ENCODE measurements at places on chromosomes 12 and 14. TPM values are rescaled to one million over a fixed set of nuclear protein-coding genes. Genes with fewer than 3 reads are reported as not detected.

Gene NPAS3
- 6.9 TPM for total RNA-seq

- H3K27ac ChIP-seq, result peak overlapping the region; percentile 20
- H3K36me3 ChIP-seq, result no peaks in the 10 kb centered on the region
- DNase-seq, result no peak
- H3K4me3 ChIP-seq, result no peak overlapping the region
Observed at GRCh38 chr12:80165746-80166145, 66.4 kb downstream of the OTOGL start.

GRCh38 chr12:40947797-40948196 is 240.3 kb upstream of the PDZRN4 start:
- no peak overlapping the region for H3K4me3 ChIP-seq
- H3K27me3 ChIP-seq, result no peaks in the 10 kb centered on the region
- DNase-seq, result no peak

- H3K27ac ChIP-seq, result peak overlapping the region; percentile 98
- no peaks in the 10 kb centered on the region for H3K27me3 ChIP-seq
- peak overlapping the region; percentile 96 for H3K4me3 ChIP-seq
- H3K36me3 ChIP-seq, result no peaks in the 10 kb centered on the region
- peak; percentile 83 for DNase-seq
- H3K4me1 ChIP-seq, result peaks cover 46% of the 10 kb centered on the region
Observed at GRCh38 chr12:14774074-14774905, 29.0 kb downstream of the WBP11 start.

DNA sequence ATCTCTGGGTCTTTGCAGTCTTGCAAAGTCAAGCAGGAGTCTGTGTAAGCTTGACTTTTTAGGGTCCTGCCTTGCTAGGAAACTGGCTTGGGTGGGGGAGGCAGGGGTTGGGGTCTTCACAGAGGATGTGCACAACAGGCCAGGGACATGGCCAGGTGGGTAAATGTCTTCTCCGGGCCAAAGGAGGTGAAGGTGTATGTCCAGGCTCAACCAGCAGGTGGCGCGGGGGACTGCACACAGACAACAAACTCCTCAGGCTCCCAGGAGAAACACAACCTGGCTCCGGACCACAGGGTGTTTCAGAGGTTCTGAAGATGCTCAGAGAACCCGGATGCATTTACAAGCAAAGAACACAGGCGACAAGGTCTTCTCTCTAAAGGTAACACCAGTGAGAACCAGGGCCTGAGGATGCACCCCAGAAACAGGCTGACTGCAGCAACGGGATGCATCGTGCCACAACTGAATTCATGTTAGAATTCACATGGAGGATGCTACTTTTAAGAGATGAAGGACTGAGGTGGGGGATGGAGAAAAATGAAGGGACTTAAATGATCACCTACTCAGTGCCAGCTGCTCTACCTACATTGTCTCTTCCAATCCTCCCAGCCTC is 56.0 kb downstream of the PLEKHG3 start:
- DNase-seq, result peak; percentile 67
- H3K27me3 ChIP-seq, result no peaks in the 10 kb centered on the region
- H3K36me3 ChIP-seq, result no peaks in the 10 kb centered on the region
- H3K4me1 ChIP-seq, result peaks cover 93% of the 10 kb centered on the region
- no peak overlapping the region for H3K4me3 ChIP-seq

DNA sequence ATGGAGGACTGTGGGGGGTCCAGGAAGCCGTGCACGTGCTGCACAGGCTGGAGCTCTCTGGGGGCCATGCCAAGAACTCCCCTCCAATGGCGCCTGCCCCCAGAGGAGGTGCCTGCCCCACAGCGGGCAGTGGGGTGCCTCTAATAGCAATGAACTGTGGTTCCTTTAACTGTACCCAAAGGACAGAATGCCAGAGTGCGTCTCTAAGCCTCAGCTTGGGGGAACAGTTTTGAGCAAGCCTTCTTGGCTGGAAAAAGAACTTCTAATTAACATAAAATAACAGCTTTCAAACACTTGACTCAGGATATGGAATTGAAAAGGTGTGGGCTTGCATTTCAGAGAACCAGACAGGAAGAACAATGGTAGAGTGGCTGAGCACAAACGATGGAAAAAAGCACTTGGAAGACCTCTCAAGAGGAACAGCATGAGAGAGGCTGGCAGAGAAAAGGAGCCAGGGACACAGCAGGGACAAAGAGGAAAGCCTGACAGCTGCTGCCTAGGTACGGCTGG is 195.6 kb downstream of the TTC7B start:
- no peaks in the 10 kb centered on the region for H3K27me3 ChIP-seq
- no peak overlapping the region for H3K4me3 ChIP-seq
- peaks cover 35% of the 10 kb centered on the region for H3K4me1 ChIP-seq

DNA sequence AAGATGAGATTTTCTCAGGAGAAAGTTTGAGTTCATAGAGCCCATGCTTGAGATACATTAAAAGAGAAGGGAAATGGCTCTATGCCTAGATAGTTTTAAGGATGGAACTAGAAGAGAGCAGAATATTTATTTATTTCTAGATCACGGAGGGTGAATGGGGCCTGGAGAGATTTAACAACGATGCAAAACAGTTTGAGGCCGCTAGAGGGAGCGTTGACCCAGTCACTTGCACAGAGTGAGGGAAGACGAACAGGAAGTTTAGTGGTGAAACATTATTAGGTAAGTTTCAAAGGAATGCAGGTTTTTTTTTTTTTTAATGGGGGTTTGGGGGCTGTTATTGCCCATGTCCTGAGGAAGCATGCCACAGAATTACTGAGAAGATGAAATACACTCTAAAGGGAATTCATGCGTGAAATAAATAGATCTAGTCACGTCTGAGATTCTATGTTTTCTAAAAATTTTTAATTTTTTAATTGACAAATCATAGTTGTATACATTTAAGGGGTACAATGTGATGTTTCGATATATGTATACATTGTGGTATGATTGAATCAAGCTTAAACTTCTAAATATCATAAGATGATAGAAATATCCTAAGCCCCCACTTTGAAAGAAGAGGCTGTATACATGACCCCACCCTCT is 14.8 kb upstream of the PPP1R1A start:
- no peak overlapping the region for H3K4me3 ChIP-seq
- H3K4me1 ChIP-seq, result no peaks in the 10 kb centered on the region
- H3K27me3 ChIP-seq, result peaks cover 28% of the 10 kb centered on the region
- no peaks in the 10 kb centered on the region for H3K36me3 ChIP-seq
- no peak for DNase-seq

GRCh38 chr14:74898694-74899093 is 17.0 kb downstream of the DLST start:
- no peak overlapping the region for H3K27ac ChIP-seq

DNA sequence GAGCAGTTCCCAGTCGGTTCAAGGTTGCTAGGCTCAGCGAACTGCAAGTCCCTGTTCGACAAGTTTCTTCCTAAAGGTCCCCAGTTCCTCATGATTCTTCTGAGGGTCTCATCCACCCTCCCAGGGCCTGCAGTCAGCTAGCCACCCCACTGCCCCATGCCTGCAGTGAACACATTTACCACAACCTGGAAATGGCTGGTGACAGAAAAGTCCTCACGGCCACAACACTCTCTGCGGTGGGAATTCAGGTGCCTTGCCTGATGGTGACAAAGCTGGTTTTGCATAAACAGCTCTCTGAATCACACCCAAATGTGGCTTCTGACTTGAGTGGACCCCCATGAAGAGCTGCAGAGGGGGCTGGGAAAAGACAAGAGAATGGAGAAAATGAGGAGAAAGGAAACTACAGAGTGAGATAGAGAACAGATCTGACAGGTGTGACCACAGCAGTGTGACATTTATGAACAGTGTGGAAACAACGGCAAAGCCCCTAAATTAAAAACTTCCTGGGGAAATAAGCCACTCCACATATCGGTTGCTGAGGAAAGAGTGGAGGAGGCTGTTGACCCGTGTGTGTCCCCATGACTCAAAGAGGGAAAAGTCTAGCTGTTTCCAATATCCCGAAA is 1.3 kb upstream of the CD27 start:
- H3K4me3 ChIP-seq, result no peak overlapping the region
- H3K27ac ChIP-seq, result no peak overlapping the region
- H3K36me3 ChIP-seq, result peaks cover 3% of the 10 kb centered on the region
- H3K27me3 ChIP-seq, result no peaks in the 10 kb centered on the region

GRCh38 chr14:39847852-39848251 is 415.6 kb upstream of the FBXO33 start:
- no peak overlapping the region for H3K27ac ChIP-seq
- H3K4me1 ChIP-seq, result peaks cover 2% of the 10 kb centered on the region
- DNase-seq, result no peak
- no peak overlapping the region for H3K4me3 ChIP-seq
- no peaks in the 10 kb centered on the region for H3K27me3 ChIP-seq

DNA sequence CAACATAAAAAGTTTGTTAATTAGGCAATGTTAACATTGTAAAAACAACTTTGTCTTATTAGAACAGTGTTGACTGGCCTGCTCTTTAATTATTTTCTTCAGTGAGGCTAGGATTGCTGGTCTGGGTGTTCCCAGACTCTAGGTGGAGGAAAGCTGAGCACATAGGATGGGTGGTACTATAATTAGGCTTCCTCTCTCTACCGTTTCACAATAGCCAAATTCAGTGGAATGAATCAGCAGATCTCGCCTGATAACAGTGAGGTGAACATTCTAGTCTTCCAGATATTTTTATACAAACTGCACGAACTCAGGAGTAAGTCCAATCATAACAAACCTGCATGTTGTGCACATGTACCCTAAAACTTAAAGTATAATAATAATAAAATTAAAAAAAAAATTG is 11.9 kb downstream of the PTGDR start:
- H3K4me1 ChIP-seq, result peaks cover 3% of the 10 kb centered on the region
- H3K27ac ChIP-seq, result no peak overlapping the region
- H3K27me3 ChIP-seq, result peaks cover 18% of the 10 kb centered on the region
- no peak for DNase-seq
- no peak overlapping the region for H3K4me3 ChIP-seq

- H3K4me3 ChIP-seq, result no peak overlapping the region
- no peaks in the 10 kb centered on the region for H3K36me3 ChIP-seq
- no peaks in the 10 kb centered on the region for H3K4me1 ChIP-seq
- DNase-seq, result no peak
- H3K27me3 ChIP-seq, result peaks cover 4% of the 10 kb centered on the region
Observed at GRCh38 chr14:30214461-30215090, 286.9 kb upstream of the PRKD1 start.

DNA sequence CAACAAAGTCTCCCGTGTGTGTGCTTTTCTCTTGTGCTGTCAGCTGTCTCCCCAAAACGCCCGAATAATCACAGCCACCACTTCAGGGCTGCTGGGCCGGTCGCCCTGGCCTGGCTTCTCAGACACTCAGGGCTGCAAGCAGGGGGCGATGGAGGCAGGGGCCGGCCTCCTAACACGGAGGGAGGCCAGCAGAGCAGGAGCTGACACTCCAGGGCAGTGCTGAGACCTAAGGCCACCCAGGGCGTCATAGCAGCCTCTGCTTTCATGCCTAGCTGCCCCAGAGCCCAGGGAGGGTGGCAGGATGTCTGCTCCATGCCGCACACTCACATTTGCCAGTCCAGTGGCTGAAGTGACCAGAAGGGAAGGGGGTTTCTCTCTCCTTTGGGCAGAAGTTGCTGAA is 25.6 kb downstream of the STX2 start:
- DNase-seq, result no peak
- peaks cover 12% of the 10 kb centered on the region for H3K36me3 ChIP-seq
- peaks cover 23% of the 10 kb centered on the region for H3K4me1 ChIP-seq
- no peak overlapping the region for H3K4me3 ChIP-seq
- H3K27me3 ChIP-seq, result no peaks in the 10 kb centered on the region

- no peak overlapping the region for H3K27ac ChIP-seq
- H3K36me3 ChIP-seq, result peaks cover 7% of the 10 kb centered on the region
- no peaks in the 10 kb centered on the region for H3K27me3 ChIP-seq
- no peak overlapping the region for H3K4me3 ChIP-seq
- peaks cover 47% of the 10 kb centered on the region for H3K4me1 ChIP-seq
Observed at GRCh38 chr12:124395284-124395752, 100.4 kb downstream of the RFLNA start.

DNA sequence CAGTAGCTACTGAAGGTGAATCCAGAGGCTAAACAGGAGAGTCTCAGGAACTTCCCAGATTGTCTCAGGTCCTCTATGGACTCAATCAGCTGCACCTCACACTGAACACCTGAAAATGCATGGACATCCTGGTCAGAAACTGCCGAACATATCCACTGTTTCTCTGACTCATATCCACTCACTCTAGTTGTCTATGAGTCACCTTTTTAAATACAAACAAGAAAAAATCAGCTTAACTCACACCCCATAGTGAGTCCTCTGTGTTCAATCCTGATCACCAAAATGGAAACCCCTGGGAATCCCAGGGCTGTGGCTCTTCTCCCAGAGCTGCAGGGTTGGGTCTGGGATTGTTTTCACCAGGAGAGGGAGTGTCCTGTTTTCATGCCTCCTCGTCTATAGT is 556.7 kb downstream of the TMEM121 start:
- no peaks in the 10 kb centered on the region for H3K27me3 ChIP-seq
- no peak overlapping the region for H3K4me3 ChIP-seq
- H3K36me3 ChIP-seq, result no peaks in the 10 kb centered on the region
- H3K27ac ChIP-seq, result no peak overlapping the region

GRCh38 chr12:56338308-56339157 is at the start of gene IL23A:
Gene IL23A, plus strand, starts transcription at chr12:56338884. Its CDS starts 161 bp downstream, at chr12:56339045.
- no peak for DNase-seq
- H3K4me1 ChIP-seq, result peaks cover 8% of the 10 kb centered on the region
- no peak within 1 kb of the TSS for H3K4me3 ChIP-seq
- no peaks in the 10 kb centered on the region for H3K27me3 ChIP-seq
- H3K36me3 ChIP-seq, result peaks cover 8% of the 10 kb centered on the region

DNA sequence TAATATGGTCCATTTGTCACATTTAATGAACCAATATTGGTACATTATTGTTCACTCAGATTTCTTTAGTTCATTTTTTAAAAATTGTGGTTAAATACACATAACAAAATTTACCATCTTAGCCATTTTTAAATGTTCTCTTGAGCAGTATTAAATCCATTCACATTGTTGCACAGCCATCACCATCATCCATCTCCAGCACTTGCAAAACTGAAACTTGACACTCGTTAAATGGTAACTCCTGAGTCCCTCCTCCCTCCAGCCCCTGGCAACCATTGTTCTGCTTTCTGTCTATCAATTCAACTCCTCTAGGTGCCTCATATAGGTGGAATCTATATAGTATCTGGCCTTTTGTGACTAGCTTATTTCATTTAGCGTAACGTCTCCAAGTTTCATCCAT is 86.4 kb downstream of the ACACB start:
- peaks cover 4% of the 10 kb centered on the region for H3K4me1 ChIP-seq
- H3K27ac ChIP-seq, result no peak overlapping the region
- DNase-seq, result no peak
- H3K36me3 ChIP-seq, result peaks cover 17% of the 10 kb centered on the region

DNA sequence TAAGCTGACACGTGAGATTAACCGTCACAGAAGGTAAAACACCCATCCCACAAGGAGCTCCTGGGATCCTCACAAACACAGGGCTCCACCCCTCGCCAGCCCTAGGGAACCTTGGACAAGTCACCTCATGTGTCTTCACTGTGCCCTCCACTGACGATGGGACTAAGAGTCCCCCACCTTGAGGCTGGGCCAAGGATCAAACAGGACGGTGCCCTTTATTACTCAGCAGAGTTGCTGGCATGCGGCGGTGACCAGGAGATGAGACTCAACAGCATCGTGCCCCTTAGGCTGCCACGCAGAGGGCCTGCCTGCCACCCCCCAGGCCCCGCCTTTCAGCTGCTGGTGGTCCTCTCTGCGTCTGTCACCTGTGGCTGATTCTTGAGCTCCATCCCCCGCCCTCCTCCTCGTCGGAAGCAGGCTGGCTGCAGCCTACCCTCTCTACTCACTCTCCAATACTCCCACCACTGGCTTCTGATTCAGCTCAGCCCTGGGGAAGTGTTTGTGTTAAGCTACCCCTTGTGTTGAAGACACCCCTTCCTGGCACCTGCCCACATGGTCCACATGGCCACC is 105.2 kb downstream of the DICER1 start:
- no peaks in the 10 kb centered on the region for H3K36me3 ChIP-seq
- no peak overlapping the region for H3K27ac ChIP-seq
- no peak overlapping the region for H3K4me3 ChIP-seq
- H3K4me1 ChIP-seq, result peaks cover 13% of the 10 kb centered on the region
